ENCODE measurements at places on chromosomes 13 and 19.

DNA sequence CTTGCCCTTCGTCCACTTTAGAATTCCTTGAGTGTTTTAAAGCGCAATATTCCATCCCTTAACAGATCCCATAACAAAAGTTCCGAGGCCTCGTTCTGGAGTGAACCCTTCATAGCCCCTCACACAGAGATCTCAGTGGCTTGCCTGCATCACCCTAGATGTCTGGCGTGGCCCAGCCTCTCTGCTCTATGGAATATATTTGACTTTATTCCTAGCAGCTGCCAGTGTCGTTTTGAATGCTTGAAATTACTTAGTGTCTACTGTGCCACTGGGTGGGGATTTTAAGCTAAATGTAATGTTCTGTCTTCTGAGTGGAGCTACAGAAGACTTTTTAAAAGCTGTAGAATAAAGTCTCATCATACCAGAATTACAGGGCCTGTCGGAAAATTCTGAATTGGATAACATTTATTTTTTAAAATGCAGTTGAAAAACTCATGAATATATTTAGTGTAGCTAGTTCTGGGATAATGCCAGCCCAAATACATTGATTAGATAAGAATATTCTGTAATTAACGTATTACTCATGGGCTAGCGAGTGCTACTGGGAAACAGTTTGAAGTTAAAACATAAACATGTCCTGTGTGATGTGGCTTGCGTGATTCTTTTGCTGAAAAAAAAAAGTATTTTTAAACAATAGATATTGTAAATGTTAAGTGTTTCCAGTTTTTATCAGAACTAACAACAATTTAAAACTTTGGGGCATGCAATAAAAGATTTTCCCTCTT, 111.8 kb downstream of the ESD start:
- DNase-seq = no peak

DNA sequence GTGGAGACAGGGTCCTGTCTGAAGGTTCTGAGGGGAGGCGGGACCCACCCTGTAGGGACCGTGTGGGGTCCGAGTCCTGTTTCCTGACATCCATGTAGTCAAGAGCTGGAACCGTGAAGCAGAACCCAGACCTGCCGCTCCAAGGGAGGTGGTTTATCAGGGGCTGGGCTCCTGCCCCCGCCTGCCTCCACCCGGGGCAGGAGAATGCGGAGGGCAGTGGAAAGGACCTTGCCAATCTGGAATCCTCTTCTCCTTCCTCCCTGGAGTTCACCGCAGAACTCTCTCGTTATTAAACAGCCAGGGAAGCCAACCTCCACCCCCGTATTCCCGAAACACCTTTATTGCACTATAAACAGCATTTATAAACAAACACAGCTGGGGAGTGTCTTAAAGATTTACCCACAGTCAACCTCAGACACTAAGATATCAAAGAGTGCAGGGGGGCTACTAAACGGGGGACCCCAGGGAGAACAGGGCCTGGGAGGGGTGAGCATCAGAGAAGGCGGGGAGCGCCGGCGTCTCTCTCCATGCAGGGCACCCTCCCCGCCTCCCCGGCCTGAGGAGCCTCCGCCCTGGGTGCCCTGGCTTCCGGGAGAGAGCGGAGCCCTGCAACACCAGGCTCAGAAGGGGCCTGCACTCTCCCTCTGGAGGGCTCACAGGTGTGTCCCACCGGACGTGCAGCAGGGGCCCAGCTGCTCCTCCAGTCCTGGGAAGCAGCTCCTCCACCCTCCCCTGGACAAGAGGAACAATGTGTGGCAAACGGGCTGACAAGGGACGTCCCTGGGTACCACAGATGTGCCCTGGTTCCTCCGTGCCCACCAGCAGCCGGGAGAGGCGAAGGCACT, 3.6 kb downstream of the C2CD4C start:
- no peak for DNase-seq

DNA sequence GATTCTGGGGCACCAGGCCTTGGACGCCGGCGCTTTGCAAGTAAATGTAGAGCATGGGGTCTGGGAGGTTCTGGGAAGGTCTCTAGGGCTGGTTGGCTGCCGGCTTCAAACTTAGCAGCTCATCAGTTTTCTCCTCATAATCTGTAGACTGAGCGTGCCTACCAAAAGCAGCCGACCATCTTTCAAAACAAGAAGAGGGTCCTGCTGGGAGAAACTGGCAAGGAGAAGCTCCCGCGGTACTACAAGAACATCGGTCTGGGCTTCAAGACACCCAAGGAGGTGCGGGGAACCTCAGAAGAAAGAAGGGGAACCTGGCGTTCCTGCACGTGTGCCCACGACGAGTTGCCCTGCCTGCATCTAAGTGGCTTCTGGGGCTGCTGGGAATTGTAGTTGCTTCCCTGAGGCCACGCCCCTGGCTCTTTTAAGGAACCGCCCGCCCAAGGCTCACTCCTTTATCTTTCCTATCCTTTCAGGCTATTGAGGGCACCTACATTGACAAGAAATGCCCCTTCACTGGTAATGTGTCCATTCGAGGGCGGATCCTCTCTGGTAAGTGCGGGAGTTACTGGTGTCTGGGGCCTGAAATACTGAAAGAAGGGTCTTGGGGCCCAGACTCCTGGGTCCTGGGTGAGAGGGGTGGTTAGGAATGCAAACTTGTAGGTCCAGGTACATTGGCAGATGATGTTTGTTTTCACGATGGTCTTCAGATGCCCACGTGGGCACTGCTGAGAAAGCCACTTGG, 984 bp downstream of the RPS11 start:
- peak; percentile 19 for DNase-seq

DNA sequence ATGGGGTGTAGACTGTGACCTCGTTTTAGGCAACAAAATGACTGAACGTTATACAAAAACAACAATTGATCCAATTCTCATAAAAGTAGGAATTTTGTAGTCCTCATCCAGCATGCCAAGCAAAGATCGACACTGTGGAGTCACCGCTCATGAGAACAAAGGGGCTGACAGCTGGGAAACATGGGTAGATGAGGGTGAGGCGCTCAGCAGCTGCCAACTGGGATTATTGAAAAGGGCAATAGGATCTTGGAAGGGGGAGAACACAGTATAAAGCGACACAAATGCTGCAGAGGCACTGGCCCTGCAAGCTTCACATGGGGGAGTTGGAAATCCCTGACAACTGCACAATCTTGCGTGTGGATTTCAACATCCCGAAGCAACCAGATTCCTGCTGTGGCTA, 5.4 kb upstream of the ZNF765 start:
- no peak for DNase-seq

DNA sequence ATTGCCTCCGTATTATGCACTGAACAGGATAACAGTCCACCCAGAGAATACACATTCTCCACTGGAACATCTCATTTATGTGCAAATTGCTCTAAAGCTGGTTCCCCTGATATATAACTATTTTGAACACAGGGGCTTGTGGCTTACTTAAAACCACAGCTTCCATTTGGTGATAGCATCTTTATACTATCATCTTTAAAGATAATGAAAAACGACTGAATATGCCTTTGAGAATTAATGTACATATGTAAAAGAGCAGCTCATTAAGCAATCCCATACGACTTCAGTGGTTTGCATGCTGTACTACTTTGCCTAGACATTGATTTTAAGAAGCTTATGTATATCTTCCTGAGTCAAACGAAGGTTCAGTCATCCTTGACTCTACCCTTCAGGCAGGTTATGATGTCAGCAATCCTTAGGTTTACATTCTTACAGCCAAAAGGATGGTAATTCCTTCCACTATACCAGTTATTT, 40.8 kb downstream of the BRD4 start:
- no peak for DNase-seq

- no peak for DNase-seq
These were observed 4.3 kb downstream of the KIRREL2 start for GRCh38 chr19:35860818-35861639.
